ENCODE measurements at places on chromosomes 5 and 9.

DNA sequence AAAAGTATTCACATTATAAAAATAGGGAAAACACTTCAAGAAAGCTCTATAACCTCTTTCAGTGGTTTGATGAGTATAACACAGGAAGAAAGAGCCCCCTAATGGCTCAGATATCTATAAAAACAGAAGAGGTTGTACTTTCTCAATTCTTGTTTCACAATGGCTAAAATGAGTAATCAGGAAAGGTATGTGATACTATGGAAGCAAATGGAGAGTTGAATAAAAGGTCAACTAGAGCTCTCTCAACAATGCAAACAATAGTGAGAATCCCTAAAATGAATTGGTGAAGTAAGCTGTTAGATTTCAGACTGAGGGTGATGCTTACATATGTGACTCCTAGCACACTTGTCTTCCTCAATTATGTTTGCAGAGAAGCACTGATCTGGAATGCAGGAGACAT lies 584.6 kb upstream of the CDH18 start:
- no peak for DNase-seq

DNA sequence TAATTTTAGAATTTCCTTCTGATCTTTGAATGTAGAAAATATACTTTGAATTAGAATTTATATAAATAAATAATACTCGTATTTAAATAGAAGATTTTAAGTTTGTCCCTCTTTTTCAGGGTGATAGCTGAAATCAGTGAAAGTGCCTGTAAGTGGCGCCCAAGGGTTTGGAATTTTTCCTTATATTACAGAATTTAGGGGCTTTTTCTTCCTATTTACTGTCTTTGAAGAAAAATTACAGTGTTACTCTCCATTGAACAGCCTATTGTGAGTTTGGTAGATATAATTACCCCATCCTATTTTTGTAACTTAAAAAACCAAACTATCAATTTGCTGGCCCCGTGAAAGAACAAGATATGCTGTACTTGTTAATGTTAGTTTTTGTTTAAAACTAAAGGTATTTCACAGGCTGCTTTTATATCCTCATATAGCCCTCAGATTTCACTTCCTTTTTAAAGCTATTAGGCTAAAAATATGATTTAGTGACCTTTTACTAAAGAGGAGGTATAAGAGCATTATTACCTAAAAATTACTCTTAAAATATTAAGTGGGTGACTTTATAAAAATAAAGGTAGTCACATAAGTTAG lies 3.2 kb downstream of the MAP3K1 start:
- peak; percentile 36 for DNase-seq

- no peak for DNase-seq
These were observed 3.2 kb downstream of the COMMD10 start for GRCh38 chr5:116088062-116088461.

GRCh38 chr5:107821288-107821687 lies 150.6 kb upstream of the EFNA5 start:
- DNase-seq, result no peak

DNA sequence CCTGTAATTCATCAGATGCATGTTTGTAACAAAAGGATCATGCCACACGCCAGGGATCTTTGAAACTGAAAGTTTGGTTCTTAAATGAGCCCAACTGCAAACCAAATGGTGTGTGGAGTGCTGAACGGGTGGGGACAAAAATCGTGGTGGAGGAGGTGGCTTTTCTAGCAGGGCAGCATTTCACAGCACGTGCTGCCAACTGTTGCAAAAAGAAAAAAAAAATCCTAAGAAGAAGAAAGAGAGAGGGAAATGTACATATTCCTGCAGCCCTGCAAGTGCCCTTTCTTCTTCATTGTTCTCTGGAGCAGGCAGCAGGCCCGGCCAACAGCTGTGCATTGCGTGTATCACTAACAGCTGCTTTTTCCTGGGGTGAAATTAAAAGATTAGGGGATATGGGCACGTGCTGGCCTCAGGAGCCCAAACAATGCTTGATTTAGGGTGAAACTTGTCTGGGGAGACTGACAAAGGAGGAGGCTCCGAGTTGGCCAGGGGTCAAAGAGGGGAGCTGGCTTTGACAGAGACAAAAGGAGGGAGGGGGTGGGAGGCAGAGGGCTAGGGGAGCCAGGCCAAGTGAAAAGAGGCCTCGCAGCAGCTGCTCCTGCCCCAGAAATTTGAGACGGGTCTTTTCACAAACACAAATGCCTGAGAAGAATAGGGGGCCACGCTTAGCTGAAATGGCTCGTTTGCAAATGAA lies 73.0 kb downstream of the GADD45G start:
- no peak for DNase-seq

DNA sequence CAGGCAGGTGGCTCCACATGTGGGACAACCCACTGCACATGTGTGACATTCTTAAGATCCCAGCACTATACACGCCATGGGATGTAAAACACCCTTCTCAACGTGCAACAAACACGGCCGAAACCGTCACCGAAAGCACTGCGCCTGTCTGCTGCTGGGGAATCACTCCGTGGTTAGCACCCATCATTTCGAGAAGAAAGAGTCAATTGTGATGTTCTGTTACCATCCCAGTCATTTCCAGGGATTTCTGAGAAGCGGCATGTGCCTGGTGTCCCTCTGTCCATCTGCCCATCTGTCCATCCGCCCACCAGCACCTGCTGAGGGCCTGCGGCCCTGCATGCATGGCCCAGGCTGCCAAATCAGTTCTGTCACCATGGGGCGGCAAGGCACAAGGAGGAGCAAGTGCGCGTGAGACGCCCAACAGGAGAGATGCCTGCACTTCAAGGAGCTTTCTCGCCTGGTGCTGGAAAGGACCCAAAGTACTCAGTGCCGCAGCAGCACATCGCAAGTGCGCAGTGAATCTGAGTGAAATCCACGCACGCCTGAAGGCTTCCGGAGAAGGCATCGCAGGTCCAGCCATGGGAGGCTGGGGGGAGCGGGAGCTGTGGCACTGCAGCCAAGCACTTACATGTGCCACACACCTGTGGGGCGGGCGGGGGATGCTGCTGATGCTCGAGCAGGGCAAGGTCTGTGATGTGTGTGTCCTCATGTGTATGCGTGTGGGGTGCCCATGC lies 38.0 kb downstream of the VAV2 start:
- no peak for DNase-seq
